ENCODE measurements at places on chromosomes 5 and 9. TPM values are rescaled to one million over a fixed set of nuclear protein-coding genes. Genes with fewer than 3 reads are reported as not detected.

DNA sequence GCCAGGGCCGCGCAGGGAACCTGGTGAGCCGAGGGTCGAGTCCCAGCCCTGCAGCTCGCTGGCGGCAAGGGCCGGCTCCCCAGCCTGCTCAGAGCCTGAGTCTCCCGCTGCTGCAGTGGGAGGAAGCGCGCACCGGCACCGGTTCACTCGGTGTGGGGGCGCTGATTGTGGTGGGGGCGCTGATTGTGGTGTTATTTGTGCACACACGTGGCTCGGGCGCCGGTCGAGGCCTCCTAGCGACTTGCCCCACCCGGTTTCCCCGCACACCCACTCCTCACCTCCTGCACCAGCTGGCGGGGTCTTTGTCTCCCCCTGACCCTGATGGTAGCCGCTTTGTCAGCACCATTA lies 266.7 kb downstream of the NSG2 start:
- no peak for DNase-seq

MLANA gene
- 0.57 TPM for polyA plus RNA-seq

DNA sequence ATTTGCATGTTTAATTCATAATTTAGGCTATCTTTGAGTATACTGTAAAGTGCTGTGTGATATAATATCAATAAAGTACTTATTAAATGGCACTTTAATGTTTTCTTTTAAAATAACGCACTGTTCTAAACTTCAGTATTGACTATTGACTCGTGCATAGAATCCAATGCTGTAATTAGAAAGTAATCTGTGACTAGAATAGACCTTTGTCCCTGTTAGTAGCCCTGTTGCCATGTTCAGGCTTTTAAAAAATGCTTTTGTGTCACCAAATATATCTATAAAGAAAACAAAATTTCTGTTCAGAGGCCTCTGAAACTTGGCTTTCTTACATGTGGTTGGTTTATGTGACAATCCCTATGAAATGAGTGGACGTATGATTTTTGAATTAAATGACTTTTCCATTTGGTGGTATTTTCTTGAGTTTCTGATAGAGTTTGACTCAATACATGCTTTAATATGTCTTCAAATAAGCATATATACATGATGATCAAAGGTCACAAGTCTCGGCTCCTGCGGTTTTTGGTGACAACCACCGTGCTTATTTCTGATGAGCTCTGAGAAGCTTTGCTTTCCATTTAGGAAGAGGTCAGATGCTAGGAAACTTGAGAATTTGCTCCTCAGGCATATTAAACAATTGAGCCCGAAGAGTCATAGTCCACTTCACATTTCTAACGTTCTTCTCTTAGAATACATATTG lies 174.7 kb downstream of the NR3C1 start:
- no peak for DNase-seq

GRCh38 chr9:17130725-17131124 lies 4.1 kb upstream of the CNTLN start:
- DNase-seq: no peak

DNA sequence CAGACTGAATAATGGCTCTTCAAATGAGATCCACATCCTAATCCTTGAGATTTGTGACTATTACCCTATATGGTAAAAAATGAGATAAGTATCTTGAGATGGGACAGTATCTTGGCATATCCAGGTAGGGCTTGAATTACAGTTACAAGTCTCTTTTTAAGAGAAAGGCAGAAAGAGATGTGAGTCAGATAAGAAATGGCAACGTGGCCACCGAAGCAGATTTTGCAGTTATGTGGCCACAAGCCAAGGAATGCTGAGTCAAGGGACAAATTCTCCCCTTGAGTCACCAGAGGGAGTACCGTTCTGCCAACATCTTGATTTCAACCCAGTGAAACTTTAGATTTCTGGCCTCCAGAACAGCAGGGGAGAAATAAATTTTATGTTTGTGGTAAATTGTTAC lies 1983.0 kb upstream of the C9orf72 start:
- DNase-seq: peak; percentile 0

OR13C9 gene
- not detected for polyA plus RNA-seq

GRCh38 chr5:134590992-134591659 lies 41.5 kb downstream of the SAR1B start:
- DNase-seq: no peak

POU5F2 gene
- 0.19 TPM for polyA plus RNA-seq

KIF4B gene
- 0.06 TPM for polyA plus RNA-seq

LEAP2 gene
- polyA plus RNA-seq: 1.5 TPM

DNA sequence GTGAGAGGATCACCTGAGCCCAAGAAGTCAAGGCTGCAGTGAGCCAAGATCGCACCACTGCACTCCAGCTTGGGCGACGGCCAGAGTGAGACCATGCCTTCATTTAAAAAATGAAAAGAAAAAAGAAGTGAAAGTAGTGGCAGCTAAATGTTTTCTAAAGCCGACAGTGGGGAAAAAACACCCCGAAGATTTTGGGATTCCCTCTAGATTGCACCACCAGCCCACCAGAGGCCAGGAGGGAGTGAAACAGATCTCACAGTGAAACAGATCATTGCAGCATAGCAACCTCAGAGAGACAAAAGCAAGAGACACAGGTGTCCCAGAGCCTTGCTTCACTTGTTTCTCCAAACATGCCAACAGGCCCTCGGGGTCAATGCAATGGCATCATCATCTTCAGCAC lies 156.8 kb downstream of the PAX5 start:
- no peak for DNase-seq

DNA sequence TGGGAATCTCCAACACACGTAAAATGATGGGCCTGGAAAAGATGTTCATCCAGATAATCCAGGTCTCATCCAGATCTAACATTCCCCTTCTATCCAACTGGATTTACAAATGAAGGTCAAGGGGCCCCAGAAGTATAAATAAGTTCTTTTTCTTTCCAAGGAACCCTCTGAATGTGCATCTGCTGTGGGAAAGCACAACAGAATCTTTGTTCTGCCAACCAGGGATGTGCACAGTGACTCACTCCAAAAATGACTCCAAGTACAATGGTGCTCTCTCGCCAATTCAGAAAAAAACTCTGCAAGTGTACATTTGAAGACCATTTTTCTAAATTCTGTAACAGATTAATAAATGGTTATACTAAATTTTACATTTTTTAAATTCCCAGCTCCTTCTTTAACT lies 12.4 kb downstream of the RAPGEF6 start:
- peak; percentile 36 for DNase-seq

DNA sequence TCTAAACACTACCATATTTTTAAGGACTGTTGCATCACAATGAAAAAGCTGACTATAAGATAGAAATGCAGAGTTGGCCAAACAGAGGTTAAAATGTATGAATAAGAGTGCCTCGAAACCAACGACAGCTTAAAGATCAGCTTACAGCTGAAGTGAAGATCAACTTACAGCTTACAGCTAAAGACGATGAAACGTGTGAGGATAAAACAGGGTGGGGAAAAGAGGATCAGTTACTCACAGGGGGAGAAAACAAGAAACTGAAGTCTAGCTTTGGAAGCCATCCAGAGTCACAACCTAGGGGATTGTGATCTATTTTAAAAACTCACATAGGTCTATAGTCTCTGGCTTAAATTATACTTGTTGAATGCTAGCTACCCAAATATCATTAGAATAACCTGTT lies 220.0 kb downstream of the SNCAIP start:
- peak; percentile 12 for DNase-seq

- DNase-seq: peak; percentile 69
Observed at GRCh38 chr9:110059461-110059860, 148.5 kb downstream of the C9orf152 start.

GRCh38 chr9:17024129-17024528 lies 110.7 kb upstream of the CNTLN start:
- no peak for DNase-seq

Data from muscle of leg (tissue), 16 donors.